Vagina (tissue), 2 donors: ENCODE measurements at places on chromosomes 13 and 19. TPM values are rescaled to one million over a fixed set of nuclear protein-coding genes. Genes with fewer than 3 reads are reported as not detected.

DNA sequence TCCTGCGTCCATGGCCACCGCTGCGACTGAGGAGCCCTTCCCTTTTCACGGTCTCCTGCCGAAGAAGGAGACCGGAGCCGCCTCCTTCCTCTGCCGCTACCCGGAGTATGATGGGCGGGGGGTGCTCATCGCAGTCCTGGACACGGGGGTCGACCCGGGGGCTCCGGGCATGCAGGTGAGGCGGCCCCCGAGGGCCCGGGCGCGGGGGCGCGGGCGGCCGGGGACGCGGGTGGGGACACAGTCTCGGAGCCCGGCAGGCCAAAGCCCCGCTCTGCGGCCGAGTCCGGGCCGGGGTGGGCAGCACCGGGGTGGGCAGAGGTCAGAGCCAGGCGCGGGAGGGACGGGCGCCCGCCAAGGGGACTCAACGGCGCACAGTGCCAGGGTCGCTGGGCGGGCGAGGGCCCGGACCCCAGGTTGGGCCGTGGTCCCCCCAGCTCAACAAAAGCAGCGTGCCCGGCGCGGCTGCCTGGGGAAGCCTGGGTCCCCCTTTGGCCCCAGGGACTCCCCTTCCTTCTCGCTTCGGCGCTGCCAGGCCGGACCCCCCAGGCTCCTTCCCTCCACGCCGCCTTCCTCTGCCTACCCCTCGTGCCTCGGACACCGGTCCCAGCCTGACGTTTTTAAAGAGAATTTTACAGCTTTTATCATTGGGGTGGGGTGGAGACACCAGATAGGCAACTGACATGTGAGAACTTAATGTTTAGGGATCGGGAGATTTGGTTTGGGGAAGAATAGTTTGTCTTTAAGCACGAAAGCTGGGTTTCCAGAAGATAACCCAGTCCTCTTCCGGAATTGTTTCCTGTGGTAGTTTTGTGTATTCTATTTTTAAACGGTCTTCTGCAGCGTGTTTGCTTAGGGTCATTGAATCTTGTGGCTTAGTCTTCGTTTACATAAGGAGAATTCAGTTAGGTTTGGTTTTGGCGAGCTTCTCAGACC, 509 bp downstream of the TPP2 start:
- no peak for DNase-seq

DNA sequence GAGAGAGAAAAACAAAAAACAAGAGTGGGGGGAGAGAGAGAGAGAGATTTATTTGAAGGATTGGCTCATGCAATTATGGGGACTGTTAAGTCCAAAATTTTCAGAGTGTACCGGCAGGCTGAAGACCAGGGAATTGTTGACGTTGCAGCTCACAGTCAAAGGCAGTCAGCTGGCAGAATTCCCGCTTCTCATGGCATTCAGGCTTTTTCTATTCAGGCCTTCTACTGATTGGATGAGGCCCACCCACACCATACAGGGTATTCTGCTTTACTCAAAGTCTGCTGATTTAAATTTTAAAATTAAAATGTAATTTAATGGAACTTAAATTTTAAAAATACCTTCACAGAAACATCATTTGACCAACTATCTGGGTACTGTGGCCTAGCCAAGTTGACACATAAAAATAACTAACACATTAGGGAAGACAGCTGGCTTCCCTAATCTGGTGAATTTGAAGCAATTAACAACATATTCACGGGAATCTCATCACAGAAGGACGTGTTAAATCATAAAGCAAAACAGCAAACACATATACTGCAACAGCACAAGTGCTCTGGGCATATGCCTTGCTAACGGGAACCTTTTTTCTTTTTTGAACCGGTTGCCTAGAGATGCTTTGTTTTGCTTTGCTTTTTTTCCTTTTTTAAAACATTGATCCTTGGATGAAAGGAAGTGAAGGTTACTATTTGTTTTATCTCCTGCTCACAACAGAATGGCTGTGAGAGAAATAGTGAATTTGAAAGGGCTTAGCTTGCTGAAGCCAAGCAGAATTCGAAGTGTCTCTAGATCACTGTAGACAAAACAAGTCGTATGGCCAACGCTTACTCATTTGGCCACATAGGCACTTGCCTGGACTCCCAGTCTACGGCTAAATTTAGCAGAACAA, 505.1 kb downstream of the IRS2 start:
- DNase-seq = no peak

- no peak for DNase-seq
These were observed at the start of gene CBARP for GRCh38 chr19:1237754-1238368. Gene CBARP (minus strand): TSS chr19:1238005. CDS start chr19:1236100, 1,905 bp downstream.

- DNase-seq = no peak
These were observed 25.6 kb upstream of the CXCL17 start for GRCh38 chr19:42468273-42468796.

GRCh38 chr13:30900952-30901749, 4.9 kb upstream of the MEDAG start:
- no peak for DNase-seq

Gene RFPL4A
- total RNA-seq = not detected
